ENCODE measurements at places on chromosomes 7 and 10. TPM values are rescaled to one million over a fixed set of nuclear protein-coding genes. Genes with fewer than 3 reads are reported as not detected.
A peak's percentile ranks its signal among the peaks of the same experiment; 100 is the strongest.

GRCh38 chr10:102311025-102311420, 65.7 kb downstream of the GBF1 start:
- DNase-seq = no peak

- DNase-seq = no peak
Measured at GRCh38 chr7:50069613-50070012, 23.4 kb downstream of the ZPBP start.

DNA sequence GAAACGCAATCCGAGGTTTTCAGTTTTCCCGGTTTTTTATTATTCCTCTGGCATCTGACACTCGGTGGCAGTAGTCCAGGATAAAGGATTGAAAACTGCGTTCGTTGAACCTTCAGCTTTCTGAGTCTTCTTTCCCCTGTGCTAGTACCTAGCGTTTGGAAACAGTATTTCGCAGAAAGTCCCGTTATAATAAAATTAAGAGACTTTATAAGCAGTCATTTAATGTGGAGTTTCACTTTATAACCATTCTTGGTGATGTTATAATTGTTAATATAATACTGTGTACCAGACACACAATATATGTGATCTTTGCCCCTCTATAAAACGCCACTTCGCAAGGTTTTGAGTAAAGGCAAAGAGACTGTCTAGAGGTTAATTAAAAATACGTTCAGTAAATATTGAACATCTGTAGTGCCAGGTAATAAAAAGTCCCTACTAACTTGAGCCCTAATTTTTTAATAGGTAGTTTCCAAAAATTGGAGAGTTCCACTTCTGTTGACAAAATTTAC, 874 bp downstream of the CISD1 start:
- DNase-seq = no peak

- no peak for DNase-seq
Measured at GRCh38 chr10:98446661-98447221, at the start of gene HPS1. Gene HPS1, minus strand, starts transcription at chr10:98446935. Its CDS starts 3,695 bp downstream, at chr10:98443240.

- peak; percentile 87 for DNase-seq
Measured at GRCh38 chr7:116227678-116228239, 17.4 kb downstream of the TES start.

DNA sequence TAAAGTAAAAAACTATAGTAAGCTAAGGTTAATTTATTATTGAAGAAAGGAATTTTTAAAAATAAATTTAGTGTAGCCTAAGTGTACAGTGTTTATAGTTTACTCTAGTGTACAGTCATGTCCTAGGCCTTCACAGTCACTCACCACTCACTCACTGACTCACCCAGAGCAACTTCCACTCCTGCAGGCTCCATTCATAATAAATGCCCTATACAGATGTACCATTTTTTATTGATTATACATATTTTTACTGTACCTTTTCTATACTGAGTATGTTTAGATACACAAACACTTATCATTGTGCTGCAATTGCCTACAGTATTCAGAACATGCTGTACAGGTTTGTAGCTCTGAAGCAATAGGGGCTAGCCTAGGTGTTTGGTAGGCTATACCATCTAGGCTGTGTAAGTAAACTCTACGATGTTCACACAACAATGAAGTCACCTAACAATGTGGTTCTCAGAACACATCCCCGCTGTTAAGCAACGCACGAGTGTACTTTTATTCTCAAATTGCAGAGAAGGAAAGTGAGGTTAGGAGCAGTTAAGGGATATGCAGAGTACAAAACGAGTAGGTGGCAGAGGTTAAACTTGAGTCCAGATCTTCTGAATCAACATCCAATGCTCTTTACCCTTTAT, 38.9 kb upstream of the PLCE1 start:
- DNase-seq = peak; percentile 82

MSMB gene
- total RNA-seq = not detected

DNA sequence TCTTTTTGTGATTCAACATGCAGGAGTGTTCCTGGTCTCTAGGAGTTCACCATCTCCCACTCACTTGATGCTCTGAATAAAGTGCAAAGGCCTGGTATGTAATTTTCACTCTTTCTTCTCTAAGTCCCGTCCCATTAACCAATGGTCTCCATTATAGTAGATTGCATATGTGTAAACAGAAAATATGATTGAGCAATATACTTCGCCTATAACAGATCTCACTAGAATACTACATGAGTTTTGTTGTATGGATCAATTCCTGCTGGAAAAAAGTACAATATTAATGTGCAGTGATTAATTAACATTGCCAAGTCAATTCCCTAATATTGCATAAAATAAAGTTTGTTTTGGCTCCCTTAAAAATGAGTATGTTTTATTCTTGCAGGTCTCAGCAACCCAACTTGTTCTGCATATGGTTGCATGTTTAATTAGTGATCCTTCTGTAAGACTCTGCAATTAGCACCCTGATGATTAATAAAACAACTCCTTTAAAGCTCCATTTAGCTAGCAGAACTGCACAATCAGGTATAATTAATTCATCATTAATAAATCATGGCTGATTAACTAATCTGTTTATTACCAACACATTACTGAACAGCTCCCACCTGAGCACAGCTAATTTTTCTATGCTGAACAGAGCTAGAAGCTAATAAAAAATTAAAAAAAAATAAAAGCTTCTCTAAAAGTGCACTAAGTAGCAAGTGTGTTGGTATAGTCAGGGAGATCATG, 37.8 kb upstream of the ATOH7 start:
- no peak for DNase-seq

- peak; percentile 93 for DNase-seq
Measured at GRCh38 chr7:29622335-29623265, 59.0 kb downstream of the PRR15 start.

HSPB1 gene
- 422 TPM for total RNA-seq

GRCh38 chr10:73959484-73960243, 38.3 kb upstream of the VCL start:
- no peak for DNase-seq

GRCh38 chr10:4775808-4776207, 50.2 kb upstream of the AKR1E2 start:
- DNase-seq = no peak

SEMA4G gene
- total RNA-seq = 4.7 TPM

DNA sequence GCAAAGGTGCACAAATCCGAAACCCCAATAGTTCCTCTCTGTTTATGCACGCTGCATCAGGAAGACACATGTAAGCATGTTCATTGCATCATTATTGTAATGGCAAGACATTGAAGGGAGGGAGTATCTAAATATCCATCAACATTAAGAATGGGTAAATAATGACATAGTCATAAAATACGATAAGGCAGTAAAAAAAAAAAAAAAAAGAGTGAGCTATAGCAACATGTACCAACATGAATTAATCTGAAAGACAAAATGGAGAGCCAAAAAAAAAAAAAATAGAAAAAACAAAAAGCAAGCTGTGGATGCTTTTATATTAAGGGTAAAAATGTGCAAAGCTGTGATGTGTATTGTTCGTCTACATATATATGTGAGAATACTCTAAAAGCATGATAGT, 70.2 kb upstream of the ABLIM1 start:
- DNase-seq = no peak

- no peak for DNase-seq
Measured at GRCh38 chr10:97842656-97843280, 6.9 kb upstream of the GOLGA7B start.

GRCh38 chr7:27843584-27844305, 103.8 kb downstream of the TAX1BP1 start:
- DNase-seq = no peak

ITGB1 gene
- 803 TPM for total RNA-seq

MMRN2 gene
- total RNA-seq = 1.0 TPM

DNA sequence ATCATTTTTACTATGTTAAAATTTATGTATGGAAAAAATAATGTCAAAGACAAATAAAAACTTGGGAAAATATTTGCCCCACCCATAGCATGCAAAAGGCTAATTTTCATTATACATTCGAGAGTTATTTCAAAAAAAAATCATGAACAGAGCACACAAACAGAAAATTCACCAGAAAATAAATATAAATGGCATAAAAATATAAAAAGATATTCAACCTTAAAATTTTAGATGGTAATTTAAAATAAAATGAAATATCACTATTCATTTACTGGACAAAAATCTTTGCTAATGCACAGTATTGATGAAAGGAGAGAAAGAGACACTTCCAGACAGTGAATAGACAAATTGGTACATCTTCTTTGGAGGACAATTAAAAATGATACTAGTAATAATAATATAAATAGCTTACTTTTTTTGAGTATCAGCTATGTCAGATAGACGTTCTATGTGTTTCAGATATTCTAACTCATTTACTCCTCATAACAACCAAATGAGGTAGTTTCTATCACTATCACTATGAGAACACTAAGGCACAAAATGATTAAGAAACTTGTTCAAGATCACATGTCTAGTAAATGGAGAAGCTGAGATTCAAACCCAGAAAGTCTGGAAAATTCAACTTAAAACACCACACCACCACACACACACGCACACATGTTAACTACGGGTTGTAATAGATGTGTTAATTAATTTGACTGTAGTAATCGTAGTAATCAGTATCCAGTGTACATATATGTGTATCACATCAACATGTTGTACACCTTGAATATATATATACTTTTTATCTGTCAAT, 63.0 kb downstream of the CCDC71L start:
- no peak for DNase-seq

CLCN1 gene
- total RNA-seq = 0.15 TPM

DNA sequence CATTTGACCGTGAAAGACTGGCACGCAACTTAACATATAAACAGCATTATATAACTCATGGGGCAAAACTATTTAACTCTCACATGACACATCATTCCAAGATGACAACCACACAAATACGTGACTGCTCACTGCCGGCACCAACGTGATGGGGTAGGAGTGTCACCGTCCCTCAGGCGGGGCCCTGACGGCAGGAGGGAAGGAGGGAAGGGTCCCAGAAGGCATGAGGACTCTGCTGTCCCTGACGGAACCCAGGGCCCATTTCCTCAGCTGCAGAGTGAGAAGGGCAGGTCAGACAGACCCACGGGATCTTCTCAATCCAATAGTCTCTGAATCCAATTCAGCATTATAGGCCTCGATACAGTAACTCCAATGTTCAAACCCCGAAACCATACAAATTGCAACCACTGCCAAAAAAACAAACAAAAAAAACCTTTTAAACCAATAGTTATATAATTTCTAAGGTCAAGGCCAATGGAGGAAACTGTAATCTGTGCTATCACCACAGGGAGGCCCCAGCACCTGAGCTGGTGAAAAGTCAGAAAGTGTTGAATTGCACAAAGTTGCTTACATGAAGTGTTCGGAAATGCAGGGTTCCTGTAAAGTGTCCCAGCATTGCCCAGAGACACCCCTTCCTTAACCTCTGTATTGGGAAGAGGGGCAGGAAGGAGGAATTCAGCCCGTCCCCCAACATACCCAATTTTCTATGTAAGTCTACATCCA, 137.4 kb downstream of the TNS3 start:
- no peak for DNase-seq

GRCh38 chr10:43077421-43078171, 727 bp downstream of the RET start:
- no peak for DNase-seq

SHH gene
- total RNA-seq = 22.9 TPM

CLDN4 gene
- total RNA-seq = 295 TPM

- DNase-seq = no peak
Measured at GRCh38 chr10:28644647-28645046, 32.7 kb upstream of the BAMBI start.

GRCh38 chr7:144738708-144739314, 97.0 kb downstream of the TPK1 start:
- DNase-seq = peak; percentile 25

SLC16A12 gene
- not detected for total RNA-seq

DNA sequence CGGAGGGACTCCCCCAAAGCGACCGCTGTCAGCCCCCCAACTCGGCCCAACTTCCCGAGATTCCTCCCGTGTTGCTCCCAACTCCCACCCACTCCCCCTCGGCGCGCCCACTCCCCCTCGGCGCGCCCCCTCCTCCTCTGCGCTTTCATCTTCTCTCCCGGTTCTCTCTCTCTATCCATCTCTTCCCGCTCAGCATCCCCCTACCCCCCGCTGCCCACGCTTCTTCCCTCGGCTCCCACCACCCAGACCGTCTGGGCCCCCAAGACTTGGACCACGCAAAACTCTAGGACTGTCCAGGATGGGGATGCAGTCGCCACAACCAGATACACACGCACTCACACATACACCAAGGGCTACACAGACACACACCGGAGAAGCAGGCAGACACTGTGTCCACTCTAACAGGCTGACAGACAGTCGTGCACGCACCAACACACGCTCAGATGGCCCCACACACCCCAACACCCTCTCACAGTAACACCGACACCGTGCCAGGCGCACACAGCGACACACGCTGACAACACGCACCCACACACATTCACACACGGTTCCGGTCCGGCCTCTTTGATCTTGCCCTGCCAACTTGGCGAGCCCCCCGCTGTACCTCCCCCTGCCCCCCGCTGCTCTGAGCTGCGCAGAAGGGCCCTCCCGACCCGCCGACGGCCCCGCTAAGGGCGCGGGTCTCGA, 1.1 kb downstream of the GRID1 start:
- no peak for DNase-seq

SNCG gene
- total RNA-seq = 5.2 TPM

DNA sequence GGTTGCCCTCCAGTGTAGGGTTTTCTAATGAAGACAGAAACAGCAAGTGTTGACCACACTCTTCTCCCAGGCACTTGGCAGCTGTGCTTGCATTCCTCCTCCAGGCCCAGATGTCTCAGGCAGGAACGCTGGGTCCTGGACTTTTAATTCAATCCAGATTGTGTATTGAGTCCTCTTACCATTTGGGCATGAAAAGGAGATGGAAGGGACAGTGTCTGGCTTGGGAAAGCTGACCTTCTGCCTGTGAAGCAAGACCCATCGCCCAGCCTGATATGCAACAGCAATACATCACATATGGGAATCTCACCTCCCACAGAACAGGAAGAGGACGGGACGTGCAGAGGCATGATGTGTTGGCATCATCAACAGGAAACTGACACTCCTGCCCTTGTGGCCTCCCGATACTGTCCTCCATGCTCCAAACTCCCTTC, 174.4 kb upstream of the LYZL2 start:
- DNase-seq = no peak

- no peak for DNase-seq
Measured at GRCh38 chr10:14235566-14236195, 95.0 kb downstream of the FRMD4A start.

GRCh38 chr10:104254493-104255310, at the start of gene GSTO1:
Gene GSTO1, plus strand, starts transcription at chr10:104254892. Its CDS starts 37 bp downstream, at chr10:104254929.
- no peak for DNase-seq
